ENCODE measurements at places on chromosomes 1 and 21.

- DNase-seq, result no peak
Observed at GRCh38 chr1:25933479-25934365, 27.5 kb upstream of the STMN1 start.

DNA sequence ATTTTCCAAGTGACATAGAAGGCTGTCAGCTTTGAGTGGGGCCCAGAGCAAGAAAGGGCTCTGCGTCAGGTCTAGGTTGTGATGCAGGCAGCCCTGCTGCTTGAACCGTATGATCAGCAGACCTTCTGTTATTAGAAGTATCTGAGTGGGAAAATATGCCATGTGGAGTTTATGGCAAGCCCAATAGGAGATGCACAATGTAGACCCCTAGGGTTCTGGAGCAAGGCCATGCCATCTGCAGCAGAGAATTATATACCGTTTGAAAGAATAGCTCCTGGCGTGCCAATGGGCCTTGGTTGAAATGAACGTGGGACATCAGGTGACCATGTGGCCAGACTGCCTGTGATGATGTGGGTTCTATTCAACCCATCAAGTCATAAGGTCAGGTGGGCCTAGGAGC lies 44.1 kb upstream of the ZBTB18 start:
- no peak for DNase-seq

GRCh38 chr1:108758796-108759195 lies 12.3 kb downstream of the STXBP3 start:
- no peak for DNase-seq

GRCh38 chr1:212794561-212795014 lies 2.9 kb downstream of the TATDN3 start:
- DNase-seq, result no peak

GRCh38 chr1:92374223-92374622 lies 75.4 kb downstream of the RPAP2 start:
- DNase-seq, result no peak

- DNase-seq, result no peak
Observed at GRCh38 chr1:185680453-185680852, 53.7 kb upstream of the HMCN1 start.

- no peak for DNase-seq
Observed at GRCh38 chr1:208842451-208842850, 598.3 kb upstream of the PLXNA2 start.

DNA sequence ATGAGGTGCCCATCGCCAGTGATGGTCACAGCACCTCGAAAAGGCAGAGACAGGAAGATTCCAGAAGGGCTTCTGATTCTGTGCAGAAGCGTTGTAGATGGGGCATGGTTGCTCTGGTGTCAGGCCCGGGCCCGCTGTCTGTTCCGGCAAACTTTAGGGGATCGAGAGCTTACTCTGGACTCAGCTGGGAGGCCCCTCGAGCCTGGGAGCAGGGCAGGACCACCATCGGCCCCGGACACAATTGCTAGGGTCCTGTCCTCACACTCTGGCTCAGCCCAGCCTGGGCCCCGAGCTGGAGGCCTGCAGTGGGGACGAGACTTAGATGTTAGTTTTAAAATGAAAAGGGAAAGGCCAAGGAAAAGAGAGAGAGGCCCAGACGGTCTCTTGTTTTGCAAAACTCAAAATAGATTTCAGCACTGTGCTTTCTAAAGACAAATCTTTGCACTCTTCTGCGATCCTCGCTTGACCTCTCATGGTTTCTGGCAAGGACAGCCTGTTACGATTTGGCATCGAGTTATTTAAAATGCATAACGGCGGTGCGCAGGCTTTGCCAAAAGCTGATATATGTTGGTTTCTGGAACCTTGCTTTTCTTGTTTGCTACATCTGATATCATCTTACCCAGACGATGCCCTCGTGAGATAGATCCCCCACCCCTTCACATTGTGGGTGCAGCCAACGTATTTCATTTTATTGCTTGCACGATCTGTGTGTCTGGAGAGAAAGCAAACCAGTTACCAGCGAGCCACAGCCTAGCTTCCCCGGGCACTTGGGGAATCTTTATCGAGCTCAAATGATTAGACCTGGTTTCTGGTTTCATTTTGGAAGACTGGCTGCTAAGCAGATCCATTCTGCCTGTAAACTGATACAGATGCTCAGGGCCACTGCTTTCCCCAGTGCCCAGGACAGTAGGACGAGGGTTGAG lies 58.0 kb downstream of the PRDM16 start:
- no peak for DNase-seq

DNA sequence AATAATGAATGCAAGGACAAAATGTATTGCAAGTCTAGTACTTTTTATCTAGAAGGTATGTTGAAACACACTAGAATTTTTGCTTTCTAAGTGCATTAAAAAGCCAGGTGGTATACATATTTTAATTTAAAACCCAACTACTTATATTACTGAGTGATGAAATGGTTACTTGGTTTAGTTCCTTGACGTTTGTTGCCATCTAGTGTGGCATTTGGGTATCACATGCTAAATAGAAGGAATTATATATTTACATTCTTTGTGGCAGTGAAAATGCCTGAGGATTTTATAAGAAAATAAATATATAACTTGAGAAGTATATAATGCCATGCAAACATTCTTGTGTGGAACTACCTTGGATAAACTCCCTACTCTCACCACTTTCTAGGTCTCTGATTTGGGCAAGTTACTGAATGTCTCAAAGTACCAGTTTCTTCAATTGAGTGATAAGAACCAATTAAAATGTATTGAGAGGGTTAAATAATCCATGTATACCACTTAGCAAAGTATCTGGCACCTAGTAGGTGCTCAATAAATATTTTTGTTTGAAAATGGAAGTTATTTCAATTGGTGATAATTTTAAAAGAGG lies 69.6 kb downstream of the SDCCAG8 start:
- DNase-seq, result no peak

- DNase-seq, result peak; percentile 89
Observed at GRCh38 chr1:116168277-116169032, 57.3 kb downstream of the MAB21L3 start.

- peak; percentile 51 for DNase-seq
Observed at GRCh38 chr1:15974855-15975254, 1.0 kb downstream of the ZBTB17 start.
